Right renal cortex interstitium (tissue), 3 donors: ENCODE measurements at places on chromosomes 3 and 15.

- no peak for DNase-seq
Measured at GRCh38 chr15:69468241-69469121, 15.9 kb downstream of the RPLP1 start.

DNA sequence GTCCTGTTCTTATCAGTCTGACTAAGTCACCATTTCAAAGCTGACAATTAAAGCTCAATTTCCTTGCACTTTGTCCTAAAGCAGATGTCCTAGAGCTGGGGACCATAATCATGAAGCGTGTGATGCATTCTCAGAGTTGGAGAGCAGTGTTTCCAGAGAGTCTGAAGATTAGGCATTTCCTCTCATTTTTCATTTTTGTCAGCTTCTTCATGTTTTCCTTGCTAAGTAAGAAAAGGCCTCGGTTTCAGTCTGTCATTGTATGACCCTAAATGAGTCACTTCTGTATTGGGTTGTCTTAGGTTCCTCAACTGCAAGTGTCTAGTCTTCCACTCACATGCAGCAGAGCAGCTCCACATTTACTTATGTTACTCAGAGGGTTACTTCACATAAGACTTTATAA lies 257.2 kb upstream of the TPRG1 start:
- no peak for DNase-seq

GRCh38 chr3:31851278-31851677 lies 129.8 kb downstream of the OSBPL10 start:
- no peak for DNase-seq

DNA sequence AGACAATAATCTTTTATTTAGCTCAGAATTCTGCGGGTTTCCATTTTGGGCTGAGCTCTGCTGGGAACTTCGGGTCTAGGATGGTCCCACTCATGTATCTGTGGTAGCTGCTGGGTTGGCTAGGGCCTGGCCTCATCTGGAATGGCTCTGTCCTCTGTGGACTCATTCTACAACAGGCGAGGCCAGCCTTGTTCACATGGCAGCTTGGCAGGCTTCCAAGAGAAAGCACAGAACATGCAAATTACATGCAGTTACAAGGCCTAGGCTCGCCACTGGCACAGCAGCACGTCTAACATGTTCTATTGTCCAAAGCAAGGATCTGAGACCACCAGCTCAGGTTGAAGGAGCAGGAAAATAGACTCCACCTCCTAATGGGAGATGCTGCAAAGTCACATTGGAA lies 431.4 kb downstream of the PDCD6IP start:
- DNase-seq: no peak

DNA sequence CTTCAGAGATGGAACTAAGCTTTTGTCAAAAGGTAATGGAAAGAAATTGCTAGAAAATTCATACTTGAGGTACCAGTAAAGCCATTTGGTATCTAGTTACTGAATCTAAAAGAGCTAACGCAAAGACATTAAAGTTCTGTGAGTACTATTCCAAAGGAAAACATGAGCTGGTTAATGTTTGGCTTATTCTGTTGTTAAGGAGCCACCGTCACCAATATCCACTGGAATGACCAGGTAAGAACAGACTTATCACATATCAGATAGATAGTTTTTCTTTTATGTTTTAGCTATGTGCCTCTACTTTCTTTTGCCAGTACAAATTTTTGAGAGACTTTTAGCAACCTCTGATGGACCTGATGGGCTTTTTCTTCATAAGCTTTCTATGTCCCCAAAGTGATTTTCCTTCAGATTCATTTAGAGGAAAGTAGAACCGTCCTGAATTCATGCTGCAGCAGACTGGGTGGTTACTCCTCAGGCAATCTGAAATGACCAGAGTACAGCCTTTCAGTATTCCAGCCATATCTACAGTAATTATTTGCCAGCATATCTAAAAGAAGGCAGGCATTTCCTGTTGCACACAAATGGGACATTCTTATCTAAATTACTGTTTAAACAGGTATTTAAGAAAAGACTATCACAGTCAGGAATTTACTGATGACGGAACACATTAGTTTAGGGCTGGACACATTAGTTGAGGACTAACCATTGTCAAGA lies 274.1 kb downstream of the MECOM start:
- DNase-seq: no peak

DNA sequence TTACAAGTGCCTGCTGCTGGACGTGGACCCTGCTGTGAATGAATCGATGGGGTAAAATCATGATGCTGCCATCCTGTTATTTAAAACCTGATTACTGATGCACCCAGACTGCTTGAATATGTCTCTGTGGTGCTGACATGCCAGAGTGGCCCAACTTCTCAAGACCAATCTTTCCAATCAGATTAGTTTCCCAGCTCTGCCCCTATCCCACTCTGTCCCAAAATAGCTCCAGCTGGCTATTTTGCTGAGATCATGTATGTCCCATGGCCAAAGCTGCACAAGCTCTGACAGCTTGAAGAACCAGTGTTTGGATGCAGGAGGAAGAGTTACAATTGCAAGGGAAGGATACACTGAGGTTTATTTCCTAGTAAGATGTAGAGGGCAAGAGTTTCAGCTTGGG lies 153.6 kb downstream of the TMEM108 start:
- DNase-seq: no peak

DNA sequence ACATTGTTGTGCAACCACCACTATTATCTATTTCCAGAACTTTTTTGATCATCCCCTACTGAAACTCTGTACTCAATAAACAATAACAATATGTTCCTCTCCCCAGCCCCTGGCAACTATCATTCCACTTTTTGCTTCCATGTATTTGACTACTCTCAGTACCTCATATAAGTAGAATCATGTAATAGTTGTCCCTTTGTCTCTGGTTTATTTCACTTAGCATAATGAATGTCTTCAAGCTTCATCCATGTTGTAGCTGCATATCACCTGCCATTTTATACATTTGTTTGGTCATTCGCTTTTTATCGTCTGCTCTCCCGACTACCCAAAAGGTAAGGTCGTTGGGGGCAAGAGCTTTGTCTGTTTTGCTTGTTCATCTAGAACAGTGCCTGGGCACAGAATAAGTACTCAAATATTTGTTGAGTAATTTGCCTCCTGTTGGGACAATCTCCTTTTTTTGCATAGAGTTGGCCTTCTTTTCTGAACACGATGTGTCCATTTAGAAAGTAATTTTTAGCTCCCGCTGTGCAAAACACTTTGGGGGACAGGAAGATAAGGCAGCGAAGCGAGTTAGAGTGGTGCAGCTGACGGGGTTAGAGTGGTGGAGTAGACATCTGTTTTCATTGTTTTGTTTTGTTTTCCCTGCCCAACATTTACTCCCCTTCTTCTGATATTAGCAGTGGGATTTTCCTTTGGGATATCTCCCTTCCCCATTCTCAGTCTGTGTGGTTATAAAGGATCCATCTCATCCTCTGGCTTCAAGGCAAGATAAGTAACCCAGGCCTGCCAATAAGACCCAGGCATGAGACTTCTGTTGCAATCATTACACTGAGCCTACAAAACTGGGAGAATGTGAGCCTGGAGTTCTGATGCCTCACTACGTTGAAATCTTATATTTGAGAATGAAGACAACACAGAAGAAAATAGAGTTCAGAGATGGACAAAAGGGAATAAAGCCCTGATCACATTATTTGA lies 83.4 kb upstream of the RNU6-1 start:
- no peak for DNase-seq

DNA sequence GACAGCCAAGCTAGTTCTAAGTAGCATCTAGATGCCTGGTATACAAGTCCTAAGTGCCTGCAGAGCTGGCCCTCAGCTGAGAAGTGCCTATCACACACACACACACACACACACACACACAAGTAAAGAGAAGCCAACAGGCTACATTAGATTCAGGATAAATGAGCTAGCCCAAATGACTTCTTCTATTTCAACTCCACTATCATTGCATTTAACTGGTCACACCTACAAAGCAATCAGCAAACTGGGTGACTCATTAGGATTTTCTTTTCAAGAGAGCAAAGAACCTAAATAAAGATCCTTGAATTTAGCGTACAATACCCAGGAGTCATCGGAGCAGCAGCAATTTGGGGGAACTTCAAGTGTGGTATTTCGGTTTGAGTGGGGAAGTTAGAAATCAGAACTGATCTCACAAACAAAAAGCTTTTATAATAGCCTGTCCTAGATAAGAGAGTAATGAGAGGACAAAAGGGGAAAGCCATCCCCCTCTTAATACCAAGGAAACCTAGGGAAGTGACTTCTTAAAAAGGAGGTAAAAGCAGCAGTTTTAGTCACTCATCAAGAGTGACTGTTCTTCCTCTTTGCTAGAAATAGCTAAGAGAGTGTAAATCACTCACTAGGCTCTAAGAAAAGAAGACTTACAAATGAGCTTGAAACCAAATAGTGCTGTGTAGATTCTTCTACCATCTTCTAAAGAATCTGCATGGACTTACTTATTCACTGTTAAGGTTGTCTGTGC lies 112.7 kb downstream of the TNIK start:
- DNase-seq: no peak

DNA sequence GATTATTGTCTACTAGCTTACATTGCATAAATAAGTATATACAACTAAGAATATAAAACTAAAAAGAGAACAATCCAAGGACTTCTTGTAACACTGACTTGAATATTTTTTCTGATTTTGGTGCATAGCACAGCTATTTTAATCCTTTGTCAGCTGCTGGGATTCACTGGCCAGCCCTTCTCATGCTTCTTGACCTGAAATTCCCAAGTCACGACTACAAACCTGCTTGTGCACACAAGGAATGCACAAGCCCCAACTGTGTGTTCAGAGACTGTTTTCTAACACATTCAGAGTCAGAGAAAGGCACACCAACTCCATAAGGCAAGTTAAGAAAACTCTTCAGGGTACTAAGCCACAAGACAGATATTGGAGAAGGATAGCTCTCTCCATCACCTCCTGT lies 80.9 kb downstream of the TNIK start:
- DNase-seq: no peak

DNA sequence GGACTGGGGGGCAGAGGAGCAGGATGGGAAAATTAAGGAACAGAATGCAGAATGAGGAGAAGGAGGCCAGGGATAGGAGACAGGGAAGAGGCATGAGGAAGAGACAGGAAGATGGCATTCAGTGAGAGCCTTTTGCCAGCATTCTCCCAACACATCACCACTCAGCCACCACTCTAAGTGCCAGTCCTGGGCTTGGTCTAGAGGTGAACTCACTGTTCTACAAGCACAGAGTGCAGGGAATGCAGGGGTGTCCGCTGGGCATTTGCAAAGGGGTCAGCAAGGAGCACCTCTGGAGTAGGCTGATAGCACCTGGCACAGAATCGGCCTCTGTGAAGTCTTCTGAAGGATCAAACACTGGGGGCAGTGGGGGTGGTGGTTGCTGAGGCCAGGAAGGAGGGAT lies 14.6 kb upstream of the IGDCC3 start:
- DNase-seq: no peak

DNA sequence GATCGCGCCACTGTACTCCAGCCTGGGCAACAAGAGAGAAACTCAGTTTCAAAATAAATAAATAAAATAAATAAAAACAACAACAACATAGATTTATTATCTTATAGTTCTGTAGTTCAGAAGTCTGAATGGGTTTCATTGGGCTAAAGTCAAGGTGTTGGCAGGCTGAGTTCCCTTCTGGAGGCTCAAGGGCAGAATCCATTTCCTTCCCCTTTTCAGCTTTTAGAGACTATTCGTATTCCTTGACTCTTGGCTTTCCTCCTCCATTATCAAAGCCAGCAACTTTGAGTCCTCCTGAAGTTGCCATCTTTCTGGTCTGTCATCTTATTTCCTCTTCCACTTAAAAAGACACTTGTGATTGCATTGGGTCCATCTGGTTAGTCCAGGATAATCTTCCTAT lies 12.1 kb downstream of the BLM start:
- no peak for DNase-seq

DNA sequence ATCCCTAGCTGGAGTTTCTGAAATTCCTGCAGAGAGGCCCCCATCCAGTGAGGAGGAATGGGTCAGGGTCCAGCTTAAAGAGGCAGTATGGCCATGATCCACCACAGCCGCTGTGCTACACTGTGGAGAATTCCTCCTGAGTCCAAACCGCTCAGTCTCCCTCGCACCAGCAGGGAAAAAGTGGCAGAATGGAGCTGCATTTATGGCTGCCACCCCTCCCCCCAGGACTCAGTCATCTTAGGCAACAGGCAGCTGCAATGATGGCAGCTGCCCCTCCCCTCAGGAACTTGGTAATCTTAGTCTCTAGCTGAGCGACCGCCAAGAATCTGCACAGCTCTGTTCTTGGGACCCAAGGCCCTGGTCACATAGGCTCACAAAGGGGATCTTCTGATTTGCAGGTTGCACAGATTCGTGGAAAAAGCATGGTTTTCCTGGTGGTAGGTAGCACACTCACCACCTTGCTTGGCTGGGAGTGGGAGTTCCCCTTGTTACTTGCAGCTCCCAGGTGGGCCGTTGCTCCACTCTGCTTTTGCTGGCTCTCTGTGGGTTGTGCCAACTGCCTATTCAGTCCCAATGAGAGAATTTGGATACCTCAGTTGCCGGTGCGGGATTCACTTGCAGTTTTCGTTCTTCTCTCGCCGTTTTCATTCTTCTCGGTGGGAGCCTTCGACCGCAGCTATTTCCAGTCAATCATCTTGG lies 204.1 kb downstream of the STXBP5L start:
- DNase-seq: no peak

- DNase-seq: no peak
Measured at GRCh38 chr3:66816090-66816761, 181.9 kb upstream of the KBTBD8 start.

DNA sequence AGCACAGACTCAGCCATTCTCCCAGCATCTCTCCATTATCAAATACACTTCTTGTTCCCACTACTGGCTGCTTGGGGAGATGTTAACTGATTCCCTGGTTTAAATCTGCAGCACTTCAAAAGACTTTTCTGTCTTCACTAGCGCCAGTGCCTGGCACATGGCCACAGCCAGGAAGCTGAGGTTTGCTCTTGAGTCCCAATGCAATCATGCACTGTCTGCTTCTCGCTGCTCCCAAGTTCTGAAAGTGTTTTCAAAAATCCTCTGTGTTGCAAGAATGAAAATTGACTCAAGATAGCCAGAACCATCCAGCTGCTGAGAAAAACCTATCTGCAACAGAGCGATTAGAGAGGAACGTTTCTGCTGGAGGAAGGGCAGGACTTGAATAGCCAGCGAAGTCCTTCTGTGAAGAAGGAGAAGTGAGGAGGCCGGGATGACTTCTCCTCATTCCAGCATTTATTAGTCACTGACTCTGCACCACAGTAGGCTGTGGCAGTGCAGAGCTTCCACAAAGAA lies 358.4 kb upstream of the NR2F2 start:
- no peak for DNase-seq
